ENCODE measurements at places on chromosomes 5 and 9.
A peak's percentile ranks its signal among the peaks of the same experiment; 100 is the strongest.

DNA sequence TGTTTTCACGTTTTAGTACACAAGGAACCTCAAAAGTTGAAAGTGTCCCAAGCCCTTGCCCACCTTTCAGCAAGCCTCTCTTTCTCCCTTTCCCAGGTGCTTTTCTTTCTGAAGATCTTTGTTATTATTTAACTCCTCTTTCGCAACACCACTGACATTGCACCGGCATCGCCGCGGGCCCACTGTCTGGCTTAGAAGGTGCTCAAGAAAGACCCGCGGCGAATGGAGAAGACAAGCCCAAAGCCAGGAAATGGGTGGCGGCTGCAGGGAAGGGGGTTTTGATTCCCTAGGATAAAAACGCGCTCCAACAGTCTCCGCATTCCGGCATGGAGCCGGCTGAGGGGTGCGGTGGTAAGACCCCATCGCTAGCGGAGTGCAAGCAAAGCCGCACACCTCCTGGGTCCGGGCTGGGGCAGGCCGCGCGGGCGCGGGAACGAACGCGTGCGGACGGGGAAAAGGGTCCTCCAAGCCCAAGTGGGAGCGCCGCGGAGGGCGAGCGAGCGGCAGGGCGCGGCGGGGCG, 404 bp upstream of the AFAP1L1 start:
- DNase-seq = no peak

- DNase-seq = no peak
These were observed 10.2 kb downstream of the CEP72 start for GRCh38 chr5:622359-622758.

- DNase-seq = no peak
These were observed 16.2 kb upstream of the FAT2 start for GRCh38 chr5:151607304-151607703.

GRCh38 chr9:121545875-121546423, 46.3 kb upstream of the GGTA1 start:
- peak; percentile 27 for DNase-seq

- no peak for DNase-seq
These were observed 301.0 kb downstream of the DOCK8 start for GRCh38 chr9:515665-516064.

DNA sequence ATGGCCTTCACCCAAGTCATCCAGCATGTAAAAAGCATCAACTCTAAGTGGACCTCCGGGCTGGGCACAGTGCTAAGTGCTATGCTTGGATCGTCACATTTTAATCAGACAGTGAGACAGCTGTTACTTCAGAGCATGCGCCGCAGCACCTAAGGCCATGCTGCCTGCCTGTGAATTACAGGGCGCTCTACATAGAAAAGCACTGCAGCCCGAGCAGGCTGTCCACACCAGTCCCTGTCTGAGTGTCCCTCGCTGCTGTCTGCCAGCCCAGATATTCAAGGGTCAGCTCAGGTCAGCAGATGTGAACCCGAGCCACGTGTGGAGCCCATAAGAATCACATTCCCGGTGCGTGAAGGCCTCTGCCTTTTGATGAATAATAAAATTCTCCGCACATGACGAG, 37.1 kb downstream of the AK8 start:
- no peak for DNase-seq
